IPS DF 6.9 (cell line): ENCODE measurements at places on chromosomes 11 and 22.

DNA sequence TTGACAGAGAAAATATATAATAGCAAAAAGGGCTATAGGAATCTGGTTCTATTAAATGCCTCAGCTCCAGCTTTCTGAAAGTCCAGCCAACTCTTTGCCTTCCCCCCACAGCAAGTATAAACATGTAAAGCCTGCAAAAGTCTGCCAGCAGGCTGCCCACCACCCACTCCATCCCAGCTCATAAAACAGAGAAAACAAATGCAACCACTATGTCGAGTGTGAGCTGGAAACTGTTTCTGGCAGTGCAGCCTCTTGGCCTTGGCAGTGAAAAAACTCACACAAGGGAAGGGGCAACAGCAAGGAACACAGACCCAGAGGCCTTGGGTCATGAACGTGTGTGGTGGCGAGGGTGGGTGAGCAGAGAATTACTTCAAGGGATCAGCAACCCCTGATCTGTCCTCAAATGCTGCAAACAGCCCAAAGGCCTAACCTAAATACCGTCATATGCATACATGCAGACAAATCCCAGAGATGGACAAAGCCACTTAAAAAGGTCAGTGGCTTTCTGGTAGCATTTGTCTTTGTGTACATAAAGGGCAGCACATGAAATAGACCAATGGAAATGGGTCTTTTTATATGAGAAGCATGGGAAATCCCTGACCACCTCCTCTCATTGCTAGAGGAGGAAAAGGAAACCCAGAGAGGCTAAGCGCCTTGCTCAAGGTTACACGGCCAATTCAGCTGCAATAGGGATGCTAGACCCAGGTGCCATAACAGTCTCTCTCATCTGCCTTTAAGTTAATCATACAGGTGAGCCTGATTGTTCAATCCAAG, 74.8 kb downstream of the NAT10 start:
- no peak for DNase-seq

- no peak for DNase-seq
Measured at GRCh38 chr22:37326726-37327125, 44.4 kb downstream of the CYTH4 start.

- no peak for DNase-seq
Measured at GRCh38 chr11:72493426-72494108, 59.2 kb upstream of the CLPB start.

DNA sequence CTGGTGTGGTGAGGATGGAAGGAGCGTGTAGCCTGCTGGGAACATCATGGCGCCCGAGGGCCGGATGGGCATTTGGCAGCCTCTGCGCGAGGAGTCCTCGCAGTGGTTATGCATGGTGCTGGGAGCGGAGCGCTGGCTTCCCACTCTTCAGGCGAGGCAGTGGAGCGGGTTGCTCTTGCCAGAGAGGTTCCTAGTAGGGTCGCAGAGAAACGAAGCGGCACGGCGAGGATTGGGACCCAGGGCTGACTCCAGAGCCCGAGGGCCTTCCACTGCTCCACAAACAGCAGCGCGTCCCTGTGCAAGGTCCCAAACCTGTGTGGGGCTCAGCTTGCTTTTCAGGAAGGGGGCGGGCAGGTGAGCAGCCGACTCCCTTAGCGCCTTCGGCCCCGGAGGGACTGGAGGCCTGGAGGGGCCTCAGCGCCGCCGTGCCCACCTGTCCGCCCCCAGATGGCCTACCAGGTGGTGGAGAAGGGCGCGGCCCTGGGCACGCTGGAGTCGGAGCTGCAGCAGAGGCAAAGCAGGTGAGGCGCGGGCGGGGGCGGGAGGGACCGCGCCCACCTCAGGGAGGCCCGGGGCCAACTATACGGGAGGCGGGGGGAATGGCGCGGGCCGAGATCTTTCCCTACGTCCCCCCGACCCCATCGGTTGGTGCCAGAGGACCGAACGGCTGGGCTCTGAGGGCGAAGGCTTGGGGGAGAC, 7.2 kb downstream of the ATG16L2 start:
- no peak for DNase-seq

DNA sequence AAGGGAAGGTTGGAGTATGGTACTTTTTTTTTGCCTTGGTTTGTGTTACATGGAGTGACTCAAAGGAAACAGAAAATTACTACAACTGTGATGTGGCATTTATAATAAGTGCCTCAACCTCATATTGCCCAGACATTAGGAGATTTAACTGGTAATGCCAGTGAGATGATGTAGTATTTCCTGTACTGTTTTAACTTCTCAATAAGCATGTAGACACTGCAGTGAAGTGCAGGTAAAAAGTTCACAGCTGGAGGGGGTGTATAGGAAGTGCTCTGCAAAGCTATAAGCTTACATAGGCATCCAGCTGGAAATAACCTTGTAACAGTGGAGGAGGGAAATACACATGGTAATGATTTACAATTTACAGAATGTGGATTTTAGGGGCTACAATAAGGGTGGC, 138.2 kb upstream of the MTMR2 start:
- DNase-seq, result no peak

GRCh38 chr11:27255447-27255828, 107.6 kb downstream of the CCDC34 start:
- no peak for DNase-seq

DNA sequence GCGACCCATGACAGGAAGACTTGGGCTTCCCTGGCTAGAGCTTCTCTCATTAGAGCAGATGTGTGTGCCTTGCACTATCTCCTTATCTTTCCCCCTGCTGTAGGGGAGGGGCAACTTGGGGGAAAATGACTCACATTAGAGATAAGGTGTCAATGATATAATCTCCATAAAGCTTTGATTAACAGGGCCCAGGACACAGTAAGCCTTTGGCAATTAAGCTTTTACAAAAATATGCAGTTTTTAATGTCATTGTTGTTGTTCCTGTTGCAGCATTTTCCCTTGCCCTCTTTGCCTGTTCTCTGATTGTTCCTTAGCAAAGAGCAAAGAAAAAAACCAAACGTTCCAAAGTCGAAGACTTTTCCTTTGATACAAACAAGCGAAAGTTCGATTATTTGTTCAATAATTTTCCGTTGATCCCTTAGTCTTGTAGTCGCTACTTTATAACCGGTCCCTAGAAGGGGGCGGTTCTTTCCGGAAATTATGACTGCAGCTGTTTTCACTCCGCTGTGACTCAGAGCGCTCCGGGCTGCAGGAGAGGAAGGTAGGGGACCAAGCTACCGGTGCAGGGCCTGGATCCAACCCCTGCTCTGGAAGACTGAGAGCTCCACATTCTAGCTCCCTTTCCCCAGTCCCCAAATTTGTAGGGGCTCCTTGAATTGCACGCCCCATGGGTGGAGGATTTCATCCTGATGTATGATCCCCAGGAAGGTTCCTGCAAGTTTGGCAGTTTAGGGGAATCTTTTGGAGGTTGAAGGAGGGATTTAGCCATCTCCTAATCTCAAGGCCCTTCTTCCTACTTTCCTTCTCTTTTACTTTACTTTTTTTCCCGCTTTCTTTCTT, at the start of gene VWA5A:
VWA5A (plus strand) TSS at position 509 of the 840 bp plus-strand sequence. CDS start 2,062 bp downstream, outside the sequence.
- peak; percentile 61 for DNase-seq

- no peak for DNase-seq
Measured at GRCh38 chr11:22460181-22460580, 122.0 kb downstream of the SLC17A6 start.

GRCh38 chr11:76772100-76772782, 10.9 kb upstream of the TSKU start:
- DNase-seq, result no peak

DNA sequence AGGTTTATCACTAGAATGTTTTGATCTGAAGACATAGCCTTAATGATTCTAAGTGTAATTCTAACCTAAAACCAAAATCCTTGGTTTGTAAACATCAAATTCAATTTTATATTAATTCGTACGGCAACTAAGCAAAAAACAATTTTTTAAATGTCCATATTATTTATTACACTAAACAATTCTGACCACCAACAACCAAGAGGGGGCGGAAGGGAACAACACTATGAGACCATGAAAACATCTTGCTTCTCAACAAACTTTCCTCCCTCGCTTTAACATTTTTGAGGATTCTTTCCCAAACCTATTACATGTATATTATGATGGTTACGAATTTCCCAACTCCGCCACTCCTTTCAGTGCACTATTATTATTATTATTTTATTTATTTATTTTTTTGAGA, 6.5 kb upstream of the UCP2 start:
- DNase-seq, result no peak

GRCh38 chr11:95486466-95486865, 255.5 kb upstream of the SESN3 start:
- no peak for DNase-seq

GRCh38 chr11:118212781-118213191, 12.0 kb downstream of the JAML start:
- DNase-seq, result no peak

GRCh38 chr11:45768486-45768885, 36.5 kb upstream of the SLC35C1 start:
- no peak for DNase-seq

DNA sequence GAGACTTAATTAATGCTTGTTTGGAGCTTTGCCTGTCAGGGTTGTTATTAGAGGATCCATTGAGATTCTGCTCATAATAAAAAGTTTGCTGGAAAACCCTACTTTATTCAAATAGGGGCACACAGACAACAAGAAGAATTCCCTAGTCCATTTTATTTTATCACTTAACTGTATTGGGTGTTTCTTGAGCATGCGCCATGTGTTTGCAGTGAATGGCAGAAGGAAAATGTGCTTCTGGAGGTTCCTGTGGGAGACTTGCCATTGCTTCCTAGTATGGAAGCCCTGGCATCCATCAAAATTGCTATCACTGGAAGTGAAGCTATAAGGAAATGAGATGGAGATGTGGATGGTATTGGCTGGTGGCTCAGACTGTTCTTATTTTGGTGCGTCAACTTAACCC, 106.6 kb upstream of the GALNT18 start:
- no peak for DNase-seq

DNA sequence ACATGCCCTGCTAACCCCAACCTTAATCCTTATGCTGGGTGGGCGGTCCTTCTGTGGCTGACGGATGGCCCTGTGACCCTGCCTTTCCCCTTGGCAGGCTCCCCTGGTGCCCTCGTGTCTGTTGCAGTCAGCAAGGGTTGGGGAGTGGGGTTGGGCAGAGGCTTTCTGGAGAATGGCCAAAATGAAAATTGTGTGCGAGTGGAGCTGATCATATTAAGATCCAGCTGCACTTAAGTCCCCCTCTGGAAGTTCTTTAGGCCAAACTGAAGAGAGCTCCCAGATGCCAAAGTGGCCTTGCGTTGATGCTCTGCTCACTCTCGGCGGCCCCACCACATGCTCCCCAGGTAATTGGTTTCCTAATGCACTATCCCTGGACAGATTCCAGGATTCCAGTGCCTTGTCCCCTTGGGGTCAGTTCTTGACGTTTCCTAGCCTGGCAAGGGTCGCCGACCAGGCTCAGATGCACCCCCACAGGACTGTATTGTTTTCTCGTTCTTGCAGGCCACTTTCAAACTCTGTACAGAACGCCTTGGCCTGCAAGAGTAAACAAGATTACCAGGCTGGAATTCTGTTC, 16.4 kb upstream of the C11orf96 start:
- no peak for DNase-seq

- DNase-seq, result peak; percentile 52
Measured at GRCh38 chr11:74493791-74494630, 487 bp upstream of the LIPT2 start.

DNA sequence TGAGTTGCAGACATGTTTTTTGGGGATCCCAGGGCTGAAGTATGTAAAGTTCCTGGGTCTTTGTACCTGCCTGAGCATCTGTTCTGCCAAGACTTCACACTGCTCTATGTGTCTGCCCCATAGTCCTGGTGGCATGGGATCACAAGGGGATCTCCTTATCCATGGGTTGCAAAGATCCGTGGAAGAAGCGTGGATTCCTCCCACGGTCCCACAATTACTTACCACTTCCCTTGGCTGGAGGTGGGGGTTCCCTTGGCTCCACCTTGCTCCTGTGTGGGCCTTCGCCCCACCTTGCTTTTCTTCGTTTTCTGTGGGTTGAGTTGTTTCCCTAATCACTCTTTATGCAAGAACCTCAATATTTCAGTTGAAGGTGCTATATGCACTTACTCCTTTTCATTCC, 157.4 kb upstream of the CHORDC1 start:
- no peak for DNase-seq

DNA sequence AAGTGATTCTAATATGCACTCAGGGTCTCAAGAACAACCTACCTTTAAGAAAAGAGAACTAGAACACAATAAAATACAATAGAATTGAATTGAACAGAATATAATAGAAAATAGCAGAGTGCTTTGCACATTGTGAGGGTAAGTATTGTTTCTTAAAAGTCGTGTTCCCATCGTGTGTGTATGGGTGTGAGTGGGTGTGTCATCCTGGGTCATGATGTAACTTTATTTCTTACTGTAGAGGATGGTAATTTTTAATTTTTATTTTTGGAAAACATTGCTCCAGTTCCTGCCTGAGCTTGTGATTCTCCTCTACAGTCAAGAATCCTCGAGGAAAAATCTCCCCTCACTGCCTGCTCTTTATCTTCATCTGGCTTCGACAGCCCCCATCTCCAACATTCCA, 75.7 kb upstream of the CSNK2A3 start:
- DNase-seq, result no peak

DNA sequence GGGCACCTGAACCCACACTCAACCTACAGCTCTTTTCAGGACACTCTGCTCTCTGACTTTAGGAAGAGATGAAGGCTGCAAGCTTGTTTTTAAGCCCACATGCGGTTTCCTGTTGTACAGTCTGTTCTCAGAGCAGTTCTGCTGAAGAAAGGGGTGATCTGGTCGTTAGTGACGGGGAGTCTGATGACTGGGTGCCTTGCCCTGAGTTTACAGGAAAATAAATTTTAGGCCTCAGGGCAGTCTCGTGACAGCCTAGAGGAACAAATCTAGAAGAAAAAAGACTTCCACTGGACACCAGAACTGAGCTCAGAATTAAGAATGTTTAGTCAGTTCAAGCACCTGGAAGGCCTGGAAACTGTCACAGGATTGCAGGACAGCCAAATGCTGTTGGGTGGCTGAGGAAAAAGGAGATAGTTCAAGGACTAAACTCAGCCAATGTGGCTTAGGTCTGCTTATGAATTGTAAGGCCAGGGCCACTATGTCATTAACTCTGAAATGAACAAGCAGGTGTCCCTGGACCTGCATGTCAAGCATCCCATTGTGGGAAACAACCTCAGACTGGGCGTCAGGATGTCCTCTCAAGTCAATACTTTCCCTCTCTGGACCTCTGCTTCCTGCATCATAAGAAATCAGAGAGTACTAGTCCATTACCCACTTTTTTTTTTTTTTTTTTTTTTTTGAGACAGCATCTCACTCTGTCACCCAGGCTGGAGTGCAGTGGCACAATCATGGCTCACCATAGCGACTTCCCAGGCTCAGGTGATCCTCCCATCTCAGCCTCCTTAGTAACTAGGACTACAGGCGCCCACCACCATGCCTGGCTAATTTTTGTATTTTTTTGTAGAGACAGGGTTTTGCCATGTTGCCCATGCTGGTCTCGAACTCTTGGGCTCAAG, 5.7 kb downstream of the PIK3IP1 start:
- no peak for DNase-seq

- DNase-seq, result no peak
Measured at GRCh38 chr11:26859416-26859815, 134.5 kb upstream of the FIBIN start.

DNA sequence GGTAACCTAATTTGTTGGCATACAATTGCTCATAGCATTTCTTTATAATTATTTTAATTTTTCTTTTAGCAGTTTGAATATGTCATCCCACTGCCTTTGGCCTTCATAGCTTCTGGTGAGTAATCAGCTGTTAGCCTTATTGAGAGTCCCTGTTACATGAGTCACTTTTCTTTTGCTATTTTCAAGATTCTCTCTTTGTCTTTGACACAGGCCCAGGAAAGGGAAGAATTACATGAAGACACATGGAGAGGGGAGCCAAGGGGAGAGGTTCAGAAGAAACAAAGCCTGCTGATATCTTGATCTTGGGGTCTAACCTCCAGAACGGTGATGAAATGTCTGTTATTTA, 418.2 kb downstream of the METTL15 start:
- no peak for DNase-seq
